Right renal pelvis (tissue), 4 donors: ENCODE measurements at places on chromosomes 7 and 10.

DNA sequence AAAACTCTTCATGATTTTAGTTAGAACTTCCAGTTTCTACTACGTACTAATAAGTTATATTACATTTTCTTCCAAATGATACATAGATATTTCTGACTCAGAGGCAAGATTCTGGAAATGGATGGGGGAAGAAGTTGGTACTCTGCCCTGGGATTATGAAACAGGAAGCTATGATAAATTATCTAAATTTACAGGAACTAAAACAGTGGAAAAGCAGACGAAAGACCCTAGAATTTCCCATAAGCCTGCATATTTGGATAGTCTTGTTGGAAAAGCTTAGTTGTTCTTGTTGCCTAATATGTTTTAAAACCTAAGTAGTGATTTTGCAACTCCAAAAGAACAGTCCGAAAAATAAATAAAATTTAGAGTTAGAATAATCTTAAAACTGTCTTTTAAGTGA is 21.8 kb downstream of the CFAP69 start:
- DNase-seq: no peak

DNA sequence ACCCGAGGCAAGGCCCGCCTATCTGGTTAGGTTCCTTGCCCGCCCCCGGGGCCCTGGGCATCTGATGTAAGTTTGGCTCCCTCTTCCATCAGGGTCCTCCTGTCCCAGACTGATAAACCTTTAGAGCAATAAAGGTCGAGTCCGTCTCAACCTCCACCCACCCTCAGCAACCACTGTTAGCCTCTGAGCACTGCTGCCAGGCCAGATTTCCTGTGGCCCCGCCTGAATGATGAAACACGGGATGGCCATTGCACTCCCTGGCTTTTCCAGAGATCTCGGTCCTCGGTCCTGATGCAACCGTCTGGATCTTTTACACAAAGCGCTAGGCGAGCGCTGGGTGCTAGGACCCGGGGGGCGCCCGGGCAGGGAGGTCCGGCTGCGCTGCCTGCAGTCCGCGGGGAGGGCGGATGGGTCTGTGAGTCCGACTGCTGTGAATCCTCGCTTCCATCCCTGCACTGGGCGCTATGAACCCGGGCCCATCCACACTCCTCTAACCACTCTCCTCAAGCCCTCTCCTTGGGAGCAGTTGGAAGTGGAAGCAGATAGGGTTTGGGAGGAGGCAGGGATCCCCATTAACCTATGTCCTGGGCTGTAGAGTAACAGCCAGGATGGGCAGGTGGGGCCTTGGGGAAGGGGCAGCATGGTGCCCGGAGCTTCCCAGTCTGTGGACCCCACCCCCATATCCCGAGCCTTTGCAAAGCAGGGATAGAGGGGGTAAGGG is 875 bp upstream of the DDIT4 start:
- no peak for DNase-seq

DNA sequence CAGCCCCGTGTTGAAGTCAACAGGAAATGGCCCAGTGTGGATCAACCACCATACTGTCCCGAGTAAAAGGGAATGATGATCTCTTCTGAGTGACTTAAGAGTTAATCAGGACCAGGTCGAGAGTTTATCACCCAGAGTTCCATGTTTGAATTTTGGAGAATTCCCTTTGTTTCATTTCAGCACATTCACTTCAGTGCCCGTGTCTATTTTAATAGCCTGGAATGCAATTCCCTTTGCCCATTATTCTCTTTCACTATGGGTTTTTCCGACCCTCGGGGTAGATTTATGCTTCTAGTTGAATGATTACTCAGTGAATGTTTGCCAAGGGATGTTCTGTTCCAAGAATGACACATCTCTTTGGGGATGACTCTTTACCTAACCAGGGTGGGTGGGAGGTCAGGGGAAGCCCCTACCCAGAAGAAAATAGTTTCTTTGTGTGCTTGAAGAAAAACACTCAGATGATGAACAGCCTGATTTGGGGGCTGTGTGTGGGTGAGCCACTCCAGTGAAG is 594.9 kb downstream of the INHBA start:
- no peak for DNase-seq

DNA sequence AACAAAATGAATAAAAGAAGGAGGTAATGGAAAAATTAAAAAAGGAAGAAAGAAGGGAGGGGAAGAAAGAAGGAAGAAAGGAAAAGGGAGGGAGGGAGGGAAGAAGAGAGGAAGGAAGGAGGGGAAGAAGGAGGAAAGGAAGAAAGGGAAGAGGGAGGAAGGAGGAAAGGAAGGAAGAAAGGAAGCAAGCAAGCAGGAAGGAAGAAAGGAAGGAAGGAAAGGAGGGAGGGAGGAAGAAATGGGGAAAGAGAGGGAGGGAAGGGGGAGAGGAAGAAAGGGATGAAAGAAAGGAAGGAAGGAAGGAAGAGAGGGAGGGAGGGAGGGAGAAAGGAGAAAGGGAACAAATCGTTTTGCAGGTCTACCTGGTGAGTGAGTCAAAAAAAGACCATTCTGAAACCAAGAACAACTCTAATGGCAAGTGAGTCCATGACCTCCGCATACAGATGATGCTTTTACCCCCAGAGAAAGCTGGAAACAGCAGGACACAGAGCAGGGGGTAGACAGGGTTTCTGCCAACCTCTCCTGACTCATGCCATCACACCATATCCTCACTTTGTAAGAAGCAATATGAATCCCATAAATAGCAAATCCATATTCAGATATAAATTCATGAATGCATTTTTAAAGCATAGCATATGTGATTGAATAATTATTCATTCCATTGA is 1112.9 kb upstream of the AUTS2 start:
- DNase-seq: no peak

- DNase-seq: no peak
Measured at GRCh38 chr7:32618470-32618869, 123.2 kb downstream of the AVL9 start.

DNA sequence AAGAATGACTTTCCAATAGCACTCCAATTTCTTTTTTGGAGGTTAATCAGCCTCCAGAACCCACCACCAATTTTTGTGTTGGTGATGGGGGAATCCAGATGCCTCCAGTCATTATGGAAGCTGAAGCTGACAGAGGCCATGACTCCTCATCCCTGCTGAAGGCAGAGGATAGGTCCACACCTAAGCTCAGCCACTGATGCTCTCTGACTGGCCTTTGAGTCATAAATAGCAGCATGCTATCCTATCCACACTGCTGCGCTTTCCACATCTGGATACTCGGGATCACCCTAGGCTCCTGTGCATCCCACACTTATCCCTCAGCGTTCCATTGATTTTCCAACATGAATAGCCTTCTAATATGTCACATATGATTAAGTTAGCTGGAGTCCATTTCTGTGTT is 124.2 kb downstream of the TES start:
- DNase-seq: no peak

DNA sequence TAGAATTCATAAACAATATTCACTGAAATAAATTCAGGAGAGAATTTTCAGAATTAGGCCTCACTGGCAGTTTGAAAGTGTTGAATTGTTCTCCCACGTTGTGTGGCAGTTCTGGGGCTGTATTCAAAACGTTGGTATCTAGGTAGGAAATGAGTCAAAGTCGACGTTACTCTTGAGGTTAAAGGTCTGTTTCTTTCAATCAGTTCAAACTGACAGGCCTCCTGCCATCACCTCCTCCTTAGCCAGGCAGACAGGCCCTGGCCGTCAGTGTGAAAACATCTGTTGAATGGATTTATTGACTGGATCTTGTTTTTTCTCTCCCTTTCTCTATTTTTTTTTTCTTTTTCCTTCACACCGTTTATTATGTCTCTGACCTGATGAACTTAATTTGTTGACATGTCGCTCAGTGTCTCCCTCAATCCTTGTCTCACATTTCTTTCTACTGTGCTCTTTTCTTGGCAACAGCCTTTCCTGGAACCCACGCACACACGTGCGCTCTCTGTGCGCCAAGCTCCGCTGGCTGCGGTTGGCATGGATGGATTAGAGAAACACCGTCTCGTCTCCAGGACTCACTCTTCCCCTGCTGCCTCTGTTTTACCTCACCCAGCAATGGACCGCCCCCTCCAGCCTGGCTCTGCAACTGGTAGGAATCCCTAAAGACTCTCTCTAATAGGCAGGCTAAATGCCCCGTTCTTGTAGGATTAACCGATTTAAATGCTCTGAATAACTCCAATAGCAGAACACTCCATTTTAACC is 231.7 kb downstream of the HDAC9 start:
- DNase-seq: no peak

DNA sequence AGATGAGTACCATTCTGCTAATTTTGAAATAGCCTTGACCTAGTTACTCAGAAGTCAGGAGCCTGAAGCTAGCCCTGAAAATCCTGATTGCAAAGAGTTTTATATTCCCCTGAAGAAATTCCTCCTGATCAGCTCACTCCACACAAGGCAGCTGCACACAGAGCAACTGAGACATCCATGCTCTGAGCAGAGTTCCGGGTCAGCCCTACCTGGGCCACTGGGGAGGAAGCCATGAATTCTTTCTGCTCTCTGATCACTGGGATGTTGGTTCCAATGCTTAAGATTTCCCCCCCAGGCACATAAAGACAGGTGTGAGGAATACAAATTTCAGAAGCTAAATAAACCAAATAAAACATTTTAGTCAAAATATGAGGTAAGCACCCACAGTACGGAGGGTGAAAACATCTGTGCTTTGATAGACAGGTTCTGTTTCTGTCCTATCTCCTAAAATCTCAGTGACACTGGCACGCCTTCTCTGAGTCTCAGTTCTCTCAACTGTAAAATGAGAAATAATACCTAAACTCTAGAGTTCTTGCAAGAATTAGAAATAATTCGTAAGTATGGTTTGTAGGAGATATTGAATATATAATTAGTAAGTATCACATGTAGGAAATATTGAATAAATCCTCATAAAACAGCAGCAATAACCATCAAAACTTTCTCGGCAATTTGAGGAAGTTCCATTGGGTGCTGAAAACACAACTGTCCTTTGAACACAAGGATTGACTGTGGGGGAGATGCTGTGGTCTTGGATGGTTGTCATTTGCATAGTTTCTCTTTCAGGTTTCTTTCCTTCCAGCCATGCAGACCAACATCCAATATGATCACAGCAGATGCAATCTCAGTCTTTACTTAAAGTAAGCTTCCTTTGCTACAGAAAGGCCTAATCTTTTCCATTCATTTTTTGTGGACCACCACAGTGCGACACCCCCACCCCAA is 133.0 kb upstream of the TNS3 start:
- DNase-seq: no peak

GRCh38 chr10:47268696-47269095 is 31.3 kb upstream of the GDF10 start:
- DNase-seq: no peak

DNA sequence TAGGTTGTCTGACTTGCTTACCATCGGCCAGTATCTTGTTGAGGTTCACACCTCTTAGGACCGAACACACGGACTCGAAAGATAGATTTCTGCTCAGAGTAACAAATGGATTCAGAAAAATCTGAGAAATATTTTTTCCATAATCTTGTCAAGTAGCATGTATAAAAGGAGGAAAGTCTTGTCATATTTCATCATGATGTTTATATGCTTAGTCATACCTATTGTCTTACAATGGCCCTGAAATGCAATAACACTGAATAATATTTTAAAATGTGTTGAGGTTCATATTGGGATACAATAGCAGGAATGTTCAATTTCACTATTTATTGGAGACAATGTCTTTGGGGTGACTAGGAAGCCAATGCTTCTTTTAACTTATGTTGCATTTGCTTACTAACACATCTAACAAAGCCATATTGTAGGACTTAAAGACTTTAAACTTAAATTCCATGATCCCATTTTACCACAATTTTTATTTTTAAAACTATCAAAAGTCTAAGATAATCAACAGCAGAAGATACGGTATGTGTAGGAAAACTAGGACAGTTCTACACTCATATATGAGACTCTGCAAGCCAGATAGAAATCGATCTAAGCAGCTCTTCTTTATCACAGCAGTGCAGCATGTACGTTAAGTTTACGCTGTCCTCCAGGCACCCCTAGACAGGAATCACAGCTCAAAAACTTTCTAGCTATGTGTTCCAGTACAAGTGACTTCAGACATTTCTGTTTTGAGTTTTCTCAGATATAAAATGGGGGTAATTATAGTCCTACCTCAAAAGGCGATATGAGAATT is 135.7 kb upstream of the CAV2 start:
- no peak for DNase-seq

DNA sequence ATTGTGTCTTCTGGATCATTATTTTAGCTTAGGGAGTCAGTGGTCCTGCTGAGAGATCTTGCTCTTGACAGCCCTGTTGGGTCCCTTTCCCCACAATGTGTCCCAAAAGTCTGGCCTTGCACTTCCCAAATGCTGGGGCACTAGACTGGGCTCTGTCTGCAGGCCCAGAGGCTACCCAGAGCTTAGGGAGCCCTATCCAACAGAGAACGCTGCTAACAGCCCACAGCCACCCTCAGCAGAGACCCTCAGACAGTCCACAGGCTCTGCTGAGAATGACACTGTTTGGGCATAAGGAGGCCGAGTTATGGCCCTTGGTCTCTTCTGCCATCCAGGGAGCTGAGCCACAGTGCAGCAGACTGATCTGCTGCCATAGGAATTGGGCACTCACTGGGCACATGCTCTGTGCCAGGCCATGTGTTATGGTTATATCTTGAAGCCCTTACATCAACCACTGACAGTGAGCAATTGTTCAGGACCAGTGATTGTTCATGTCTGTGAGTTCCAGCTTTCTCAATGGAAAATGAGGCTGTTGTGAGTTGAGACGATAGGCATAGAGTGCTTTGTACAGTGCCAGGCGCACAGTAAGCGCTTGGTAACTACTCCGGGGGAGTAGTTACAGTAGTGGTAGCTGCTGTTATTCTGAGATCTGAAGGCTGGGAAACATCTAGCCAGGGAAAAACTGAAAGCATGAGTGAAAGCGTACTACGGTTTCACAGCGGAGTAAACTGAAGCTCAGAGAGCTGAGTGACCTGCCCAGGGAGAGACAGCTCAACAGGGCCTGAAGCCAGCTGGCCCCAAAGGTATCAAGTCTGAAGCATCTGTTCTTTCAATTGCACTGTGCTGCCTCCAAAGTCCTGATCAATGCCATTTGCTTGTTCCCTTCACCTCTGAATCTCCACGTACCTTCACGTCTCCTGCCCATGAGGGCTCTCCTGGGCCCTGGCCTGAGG is 77.6 kb upstream of the PRLHR start:
- DNase-seq: no peak

GRCh38 chr10:86651631-86652331 is 2.6 kb upstream of the OPN4 start:
- DNase-seq: no peak

GRCh38 chr7:101420436-101420835 is 57.8 kb downstream of the COL26A1 start:
- no peak for DNase-seq
